Ascending aorta (tissue), 2 donors: ENCODE measurements at places on chromosomes 6 and 20.

DNA sequence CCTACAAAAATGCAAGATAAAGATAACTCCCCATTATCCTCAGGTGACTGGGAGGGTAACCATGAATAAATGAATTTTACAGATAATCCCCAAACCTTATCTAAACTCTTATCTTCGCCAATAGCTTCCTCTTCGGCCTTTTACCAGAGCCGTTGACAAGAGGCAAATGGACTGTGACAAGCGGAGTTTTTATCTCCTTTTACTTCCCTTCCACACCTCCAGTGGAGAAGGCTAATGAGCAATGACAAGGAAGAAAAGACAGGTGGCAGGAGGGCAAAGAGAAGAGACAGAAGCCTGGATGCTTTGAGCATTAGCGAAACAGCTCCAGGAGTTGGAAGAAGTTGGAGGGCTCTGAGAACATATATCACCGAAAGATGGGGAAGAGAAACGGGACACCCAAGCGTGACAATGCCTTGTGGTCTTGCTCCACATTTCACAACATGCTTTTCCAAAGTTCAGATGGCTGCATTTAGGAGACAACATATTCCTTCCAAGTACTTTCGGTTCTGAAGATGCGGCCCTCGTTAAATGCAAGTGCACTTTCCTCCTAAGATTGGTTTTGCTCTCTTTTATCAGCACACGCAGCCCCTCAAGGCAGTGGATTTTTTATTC, 69.2 kb downstream of the PRDM1 start:
- no peak for DNase-seq

DNA sequence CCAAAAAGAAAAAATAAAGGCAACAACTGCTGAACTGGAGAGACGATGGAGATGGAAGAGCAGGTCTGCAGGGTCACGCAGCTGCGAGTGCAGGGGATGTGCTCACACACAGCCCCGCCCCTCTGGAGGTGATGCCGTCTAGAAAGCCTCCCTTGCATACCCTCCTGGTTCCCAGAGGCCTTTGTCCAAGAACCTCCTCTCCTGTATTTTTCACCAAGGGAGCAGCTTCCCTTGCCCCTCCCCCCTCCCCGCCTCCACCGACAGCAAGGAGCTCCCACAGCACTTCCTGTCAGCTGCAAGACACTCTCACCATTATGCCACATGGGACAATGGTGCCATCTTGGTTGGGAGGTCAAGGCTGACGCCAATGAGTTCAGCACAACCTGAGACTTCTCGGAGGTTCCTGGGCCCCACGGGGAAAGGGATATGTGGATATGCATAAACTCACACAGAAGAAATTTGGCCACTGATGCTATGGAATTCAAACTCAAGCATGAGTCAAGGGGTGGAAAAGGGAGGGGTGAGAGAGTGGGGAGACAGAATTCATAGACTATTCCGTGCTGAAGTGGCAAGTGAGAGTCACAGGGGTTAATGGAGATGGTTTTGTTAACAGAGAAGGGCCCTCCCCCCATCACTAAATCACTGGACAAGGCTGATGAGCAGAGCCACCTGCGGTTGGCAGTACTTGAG, 132.9 kb downstream of the SCML4 start:
- DNase-seq: no peak

- no peak for DNase-seq
Measured at GRCh38 chr6:133814797-133815196, 74.1 kb upstream of the TCF21 start.

DNA sequence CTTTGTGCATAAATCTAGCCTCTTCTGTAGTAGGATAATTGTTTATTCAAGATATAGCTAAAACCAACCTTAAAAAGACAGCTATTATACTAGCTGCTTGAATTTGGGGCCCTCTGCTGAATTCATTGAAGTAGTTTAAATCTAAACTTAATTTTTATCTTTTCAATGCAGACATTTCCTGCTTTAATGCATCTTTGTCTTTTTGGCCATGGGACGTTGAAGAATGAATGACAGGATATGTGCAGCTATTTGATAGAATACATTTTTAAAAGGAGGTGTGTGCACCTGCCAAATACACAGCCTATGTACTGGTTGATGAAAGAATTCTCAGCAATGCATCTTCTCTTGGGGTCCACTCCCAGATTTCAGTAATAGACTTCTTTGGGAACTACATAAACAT, 524.9 kb downstream of the PHF3 start:
- no peak for DNase-seq

DNA sequence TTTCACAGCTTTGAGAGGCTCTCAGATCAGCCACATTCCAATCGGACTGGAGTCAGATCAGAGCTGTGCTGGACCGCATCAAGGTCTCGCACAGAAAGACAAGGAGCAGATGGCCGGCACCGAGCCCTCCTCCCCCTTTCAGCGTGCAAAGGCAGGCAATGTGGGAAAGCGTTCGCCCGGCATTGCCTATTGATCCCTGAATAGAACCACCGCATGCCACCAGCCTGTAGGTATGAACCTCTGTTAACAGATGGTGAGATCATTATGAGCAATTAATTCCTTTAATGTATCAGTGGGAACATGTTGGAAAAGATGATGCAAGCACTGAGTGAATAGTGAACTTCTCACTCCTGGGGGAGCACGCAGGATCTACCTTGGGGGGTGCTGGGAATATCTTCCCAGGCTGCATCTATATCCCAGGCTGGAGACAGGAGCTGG, 117.5 kb upstream of the ID4 start:
- no peak for DNase-seq

DNA sequence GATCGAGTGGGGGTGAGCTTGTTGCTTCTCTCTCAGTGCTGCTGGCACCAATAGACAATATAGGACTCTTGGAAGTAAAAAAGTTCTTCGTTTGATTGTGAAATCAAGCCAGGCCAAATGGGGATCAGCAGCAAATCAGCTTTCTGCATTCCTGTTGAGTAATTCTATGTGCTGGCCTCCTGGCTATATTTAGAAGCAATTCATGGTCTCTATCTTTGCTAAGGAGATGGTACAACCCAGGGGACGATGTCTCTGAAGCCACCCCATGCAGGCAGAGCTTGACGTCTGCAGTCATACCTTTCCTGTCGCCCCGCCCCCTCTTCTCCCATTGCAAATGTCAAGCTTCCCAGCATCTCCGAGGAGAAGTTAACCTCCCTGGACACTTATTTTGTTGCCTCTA, 199.1 kb downstream of the SCP2D1 start:
- DNase-seq: no peak

DNA sequence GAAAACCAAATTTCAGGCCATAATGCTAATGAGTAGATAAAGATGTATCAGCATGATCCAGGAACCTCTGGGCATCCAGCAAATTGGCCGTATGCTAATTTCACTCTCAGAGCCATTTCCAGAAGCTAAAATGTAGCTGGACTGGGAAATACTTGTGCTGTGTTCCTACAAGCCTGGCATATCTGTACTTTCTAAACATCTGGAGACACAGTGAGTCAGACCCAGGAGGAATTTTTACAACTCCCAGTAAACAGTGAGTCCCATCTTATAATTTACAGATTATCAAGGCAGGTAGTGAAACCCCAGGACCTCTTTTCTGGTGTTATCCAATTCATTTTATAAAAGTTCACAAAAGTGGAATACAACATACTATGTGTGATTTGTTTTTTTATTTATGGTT, 683.0 kb upstream of the ADGRB3 start:
- DNase-seq: no peak
